Fibroblast of the aortic adventitia (primary cell): ENCODE measurements at places on chromosomes 11 and 22. TPM values are rescaled to one million over a fixed set of nuclear protein-coding genes. Genes with fewer than 3 reads are reported as not detected.

Gene OR51E2
- total RNA-seq, result not detected in 2 replicates

Gene MYBPC3
- not detected in 2 replicates for total RNA-seq

Gene SPDYC
- total RNA-seq, result not detected in 2 replicates

Gene MS4A1
- 0.25 TPM in 1 of 2 replicates, not detected in the other for total RNA-seq

GRCh38 chr11:82890936-82891335 is 9.3 kb downstream of the PRCP start:
- DNase-seq, result no peak

DNA sequence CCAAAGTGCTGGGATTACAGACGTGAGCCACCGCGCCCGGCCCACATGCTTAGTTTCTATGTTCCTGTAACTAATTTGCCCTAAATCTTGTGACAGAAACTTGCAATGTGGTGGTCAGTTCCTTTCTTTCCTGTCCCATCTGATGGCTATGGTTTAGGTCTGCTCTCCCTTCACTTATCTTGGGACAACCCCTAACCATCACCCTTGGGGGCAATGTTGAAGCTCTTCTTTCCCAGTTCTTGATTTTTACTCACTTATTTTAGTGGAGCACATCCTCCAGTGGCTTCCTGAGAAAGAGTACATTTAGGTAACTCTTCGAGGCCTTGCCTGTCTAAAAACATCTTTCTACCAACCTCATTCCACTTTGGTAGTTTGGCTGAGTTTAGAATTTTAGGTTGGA is 7.3 kb downstream of the SREBF2 start:
- DNase-seq, result no peak

DNA sequence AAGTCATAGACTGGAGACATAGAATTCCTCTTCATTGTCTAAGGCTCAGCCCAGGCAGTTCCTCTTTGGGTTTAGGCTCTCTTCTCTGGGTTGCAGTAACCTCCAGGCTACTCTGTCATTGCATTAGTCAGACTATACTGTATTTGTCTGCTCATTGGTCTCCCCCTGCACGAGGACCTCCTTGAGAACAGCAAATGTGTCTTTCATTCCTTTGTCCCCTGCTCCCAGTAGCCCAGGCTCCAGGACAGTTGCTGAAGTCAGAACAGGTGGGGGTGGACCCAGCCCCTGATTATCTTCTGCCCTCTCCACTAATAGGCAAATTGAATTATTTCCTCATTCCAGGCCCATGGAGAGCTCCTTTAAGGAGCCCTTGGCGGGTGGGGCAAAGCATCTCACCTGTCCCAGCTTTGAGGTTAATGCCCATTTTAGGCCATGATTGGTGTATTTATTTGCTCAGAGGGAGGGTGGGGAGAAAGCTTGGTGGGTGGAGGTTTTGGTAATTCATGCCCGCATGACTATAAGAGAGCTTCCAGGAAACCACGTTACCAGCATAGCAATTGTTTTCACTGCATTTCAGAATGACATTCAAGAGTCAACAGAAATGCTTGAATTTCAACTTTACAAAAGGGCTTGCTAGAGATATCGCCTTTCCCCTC is 40.9 kb downstream of the NAV2 start:
- DNase-seq, result no peak

GRCh38 chr22:19402642-19403191 is 28.8 kb downstream of the HIRA start:
- no peak for DNase-seq

- DNase-seq, result no peak
Measured at GRCh38 chr11:135023499-135023898, 611.5 kb upstream of the B3GAT1 start.

- no peak for DNase-seq
Measured at GRCh38 chr11:88359541-88359940, 22.0 kb upstream of the CTSC start.
